Activated T-helper 1 cell treated with anti-CD3 and anti-CD28 coated beads, Interleukin-12 subunit alpha, Interleukin-12 subunit beta, Interleukin-2, Interleukin-4 antibody, amounts not matched to agents 30 ng/mL and 10 ng/mL and 1 ng/mL, durations not matched to agents 14 hours and 24 hours and 36 hours (primary cell): ENCODE measurements at places on chromosomes 7 and 10. TPM values are rescaled to one million over a fixed set of nuclear protein-coding genes. Genes with fewer than 3 reads are reported as not detected.

Gene PPP1R3C
- not detected in 2 replicates for total RNA-seq

Gene CDK6
- total RNA-seq = 328 and 332 TPM in 2 replicates

Gene FUOM
- 45.4 and 51.8 TPM in 2 replicates for total RNA-seq

Gene ZNF736
- 19.8 and 21.3 TPM in 2 replicates for total RNA-seq

Gene GPNMB
- 0.83 and 1.2 TPM in 2 replicates for total RNA-seq

Gene CNPY1
- total RNA-seq = not detected in 2 replicates

Gene HYAL4
- not detected in 2 replicates for total RNA-seq

Gene EPO
- not detected in 2 replicates for total RNA-seq

Gene SEMA3C
- not detected in 2 replicates for total RNA-seq

Gene SPDYE18
- total RNA-seq = 0.44 and 0.54 TPM in 2 replicates

Gene UTF1
- 0.17 TPM in 1 of 2 replicates, not detected in the other for total RNA-seq

Gene TAF5
- total RNA-seq = 10.4 and 11.0 TPM in 2 replicates

Gene ALDH18A1
- 122 and 127 TPM in 2 replicates for total RNA-seq

Gene STOX1
- total RNA-seq = 0.32 and 1.1 TPM in 2 replicates

Gene OPN4
- total RNA-seq = not detected in 2 replicates

Gene OR6V1
- total RNA-seq = not detected in 2 replicates

Gene GDF2
- total RNA-seq = not detected in 2 replicates

Gene BHLHA15
- 0.57 and 0.73 TPM in 2 replicates for total RNA-seq
